Lung (tissue), 17 donors: ENCODE measurements at places on chromosomes 7 and 10.

GRCh38 chr10:59374916-59375315 is 12.6 kb upstream of the FAM13C start:
- no peak for DNase-seq

- no peak for DNase-seq
Measured at GRCh38 chr10:132257271-132257670, 50.5 kb downstream of the STK32C start.

DNA sequence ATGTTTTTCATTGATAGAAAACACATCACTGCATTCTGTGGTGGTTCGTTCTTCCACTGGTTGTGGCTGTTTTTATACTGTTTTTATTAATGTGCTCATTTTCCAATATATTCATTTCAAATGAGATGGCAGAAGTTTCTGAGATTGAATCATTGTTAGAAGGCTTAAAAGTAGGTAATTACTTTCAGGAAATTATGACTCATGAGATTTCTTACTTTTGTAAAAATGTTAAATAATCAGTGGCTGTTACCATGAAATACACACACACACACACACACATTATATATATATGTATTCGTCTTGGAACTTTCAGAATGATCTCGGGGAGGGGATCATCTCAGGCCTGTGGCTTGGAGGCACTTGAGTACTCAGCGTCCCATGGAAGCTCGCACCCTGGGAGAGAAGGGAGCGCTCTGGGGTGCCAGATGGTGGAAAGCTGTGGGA is 66.1 kb downstream of the ZMYND11 start:
- DNase-seq, result no peak

GRCh38 chr10:133455196-133455595 is 1.5 kb downstream of the SCART1 start:
- no peak for DNase-seq

- peak; percentile 84 for DNase-seq
Measured at GRCh38 chr10:102660888-102661657, 16.8 kb downstream of the TRIM8 start.

- DNase-seq, result peak; percentile 63
Measured at GRCh38 chr10:29731760-29732159, 97.0 kb upstream of the SVIL start.

DNA sequence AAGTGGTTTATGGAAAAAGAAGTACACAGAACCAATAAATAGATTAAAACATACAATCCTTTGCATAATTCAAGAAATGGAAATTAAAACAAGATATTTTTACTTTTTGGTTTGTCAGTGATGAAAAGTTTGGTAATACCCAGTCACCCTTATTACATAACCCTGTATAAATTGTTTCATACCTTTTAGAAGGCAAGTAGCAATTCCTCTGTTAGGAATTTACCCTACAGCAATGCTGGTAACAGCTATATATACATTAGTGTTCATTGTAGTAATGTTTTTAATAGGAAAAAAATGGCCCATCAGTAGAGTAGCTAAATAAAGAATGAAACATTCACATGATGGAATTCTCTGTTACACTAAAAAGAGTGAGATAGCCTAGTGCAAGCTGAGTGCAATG is 42.7 kb downstream of the PTPN12 start:
- no peak for DNase-seq

GRCh38 chr10:123392182-123392963 is 238.2 kb downstream of the BUB3 start:
- no peak for DNase-seq
